ENCODE measurements at places on chromosomes 16 and 17. TPM values are rescaled to one million over a fixed set of nuclear protein-coding genes. Genes with fewer than 3 reads are reported as not detected.

The NACA2 gene
- total RNA-seq: 0.60 TPM

The TMEM238L gene
- total RNA-seq: not detected

The SLC9A5 gene
- total RNA-seq: 5.1 TPM

The RNU2-1 gene
- total RNA-seq: 6,685 TPM

The TERB1 gene
- not detected for total RNA-seq

The DBNDD1 gene
- total RNA-seq: 0.18 TPM

The CXCL16 gene
- 3.7 TPM for total RNA-seq

The SCARF1 gene
- total RNA-seq: 7.3 TPM

GRCh38 chr17:50198026-50198669 is 3.3 kb downstream of the COL1A1 start:
- H3K27ac ChIP-seq: no peak overlapping the region
- peaks cover 54% of the 10 kb centered on the region for H3K27me3 ChIP-seq
- peak; percentile 56 for DNase-seq

DNA sequence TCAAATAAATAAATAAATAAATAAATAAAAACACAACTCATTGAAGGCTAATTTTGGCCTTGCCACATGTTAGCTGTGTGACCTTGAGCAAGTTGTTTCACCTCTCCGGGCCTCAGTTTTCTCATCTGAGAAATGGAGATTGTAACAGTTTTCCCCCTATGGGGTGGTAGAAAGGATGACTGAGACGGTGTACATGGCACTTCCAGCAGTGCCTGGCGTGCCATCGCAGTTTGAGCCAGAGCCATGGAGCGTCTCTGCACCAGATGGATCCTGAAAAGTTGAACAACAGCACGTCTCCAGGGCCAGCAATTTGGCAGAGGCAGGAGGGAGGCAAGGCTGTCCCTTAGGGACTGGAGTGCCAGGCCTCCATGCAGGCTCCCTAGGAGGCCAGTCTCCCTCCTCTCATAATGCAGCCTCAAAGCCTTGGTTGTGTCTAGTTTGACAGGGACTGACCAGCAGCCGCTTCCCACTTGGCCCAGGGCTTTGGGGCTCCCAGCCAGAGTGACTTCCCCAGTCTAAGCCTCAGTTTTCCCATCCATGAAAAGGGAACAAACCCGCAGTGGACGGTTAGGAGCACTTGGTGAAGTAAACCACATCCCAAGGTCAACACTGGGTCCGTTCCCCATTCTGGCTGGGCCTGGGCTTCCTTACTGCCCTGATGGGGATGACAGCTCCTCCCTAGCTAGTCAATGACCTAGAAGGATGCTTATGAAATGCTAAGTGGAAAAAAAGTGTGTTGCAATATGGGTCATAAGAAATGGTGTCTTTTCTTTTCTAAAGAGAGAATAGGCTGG is 19.3 kb downstream of the SOCS1 start:
- H3K36me3 ChIP-seq: peaks cover 2% of the 10 kb centered on the region
- peaks cover 62% of the 10 kb centered on the region for H3K4me1 ChIP-seq
- no peak overlapping the region for H3K4me3 ChIP-seq
- H3K27me3 ChIP-seq: no peaks in the 10 kb centered on the region

DNA sequence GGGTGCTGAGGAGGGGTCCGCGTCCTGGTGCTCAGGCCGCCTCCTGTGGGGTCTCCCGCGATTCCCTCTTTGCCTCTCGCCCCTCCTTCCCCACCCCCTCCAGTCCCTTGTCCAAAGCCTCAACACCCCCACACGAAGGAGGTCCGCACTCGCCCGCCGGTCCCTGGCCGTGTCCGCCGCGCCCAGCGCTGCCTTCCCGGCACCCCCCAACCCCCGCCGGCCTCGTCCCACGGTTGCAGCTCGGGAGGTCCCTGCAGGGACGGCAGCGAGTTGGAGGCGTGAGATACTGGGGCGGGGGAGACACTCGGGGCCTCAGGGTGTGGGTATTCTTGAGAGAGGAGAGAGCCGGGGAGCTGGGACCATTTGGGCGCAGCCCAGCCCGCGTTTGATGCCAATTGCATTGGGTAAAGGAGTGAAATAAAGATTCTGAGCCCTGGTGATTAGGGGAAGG is 468 bp downstream of the FLYWCH2 start:
- H3K4me1 ChIP-seq: peaks cover 17% of the 10 kb centered on the region
- H3K4me3 ChIP-seq: peak overlapping the region; percentile 86
- H3K36me3 ChIP-seq: peaks cover 2% of the 10 kb centered on the region

GRCh38 chr17:4229627-4230541 is 33.9 kb downstream of the ANKFY1 start:
- no peak overlapping the region for H3K4me3 ChIP-seq
- H3K4me1 ChIP-seq: peaks cover 24% of the 10 kb centered on the region
- no peak overlapping the region for H3K27ac ChIP-seq
- no peaks in the 10 kb centered on the region for H3K27me3 ChIP-seq
- H3K36me3 ChIP-seq: peaks cover 27% of the 10 kb centered on the region

- H3K27ac ChIP-seq: no peak overlapping the region
- H3K36me3 ChIP-seq: no peaks in the 10 kb centered on the region
- H3K4me1 ChIP-seq: no peaks in the 10 kb centered on the region
- no peak for DNase-seq
Observed at GRCh38 chr17:79490530-79490929, 120.3 kb downstream of the RBFOX3 start.

- H3K27ac ChIP-seq: no peak overlapping the region
- no peaks in the 10 kb centered on the region for H3K27me3 ChIP-seq
- H3K4me1 ChIP-seq: peaks cover 20% of the 10 kb centered on the region
- H3K4me3 ChIP-seq: no peak overlapping the region
- DNase-seq: no peak
- peaks cover 2% of the 10 kb centered on the region for H3K36me3 ChIP-seq
Observed at GRCh38 chr16:24075931-24076716, 180.0 kb upstream of the CACNG3 start.

DNA sequence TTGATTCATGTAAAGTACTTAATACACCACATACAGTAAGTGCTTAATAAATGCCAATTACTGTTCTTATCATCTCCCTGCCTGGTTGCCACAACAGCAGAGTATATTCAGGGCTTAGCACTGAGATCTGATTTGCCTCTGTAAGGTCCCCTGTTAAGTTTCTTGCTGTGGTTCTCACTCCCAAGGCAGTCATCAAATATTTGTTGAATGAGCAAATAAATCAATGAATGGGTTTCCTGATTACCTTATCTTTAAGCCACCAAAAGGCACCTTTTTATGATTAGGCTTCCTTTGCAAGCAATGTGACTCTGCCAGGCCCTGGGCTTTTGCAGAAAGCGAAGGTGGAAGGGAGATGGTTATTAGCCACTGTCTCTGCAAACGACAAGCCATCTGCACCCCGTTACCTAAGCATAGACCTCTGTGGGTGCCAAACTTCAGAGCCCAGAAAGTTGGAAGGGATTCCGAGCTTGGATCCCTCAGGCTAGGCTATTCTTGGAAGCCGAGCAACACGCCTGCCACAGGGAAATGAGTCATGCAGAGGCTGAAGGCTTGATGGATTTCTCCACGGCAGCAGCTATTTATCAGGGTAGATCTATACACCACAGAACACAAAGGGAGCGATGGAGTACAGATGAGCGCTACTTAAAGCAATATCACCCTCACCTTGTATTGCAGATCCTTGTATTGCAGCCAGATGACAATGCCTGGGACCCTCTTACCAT is 102.0 kb downstream of the GRIN2A start:
- no peaks in the 10 kb centered on the region for H3K27me3 ChIP-seq
- H3K27ac ChIP-seq: no peak overlapping the region
- DNase-seq: no peak

DNA sequence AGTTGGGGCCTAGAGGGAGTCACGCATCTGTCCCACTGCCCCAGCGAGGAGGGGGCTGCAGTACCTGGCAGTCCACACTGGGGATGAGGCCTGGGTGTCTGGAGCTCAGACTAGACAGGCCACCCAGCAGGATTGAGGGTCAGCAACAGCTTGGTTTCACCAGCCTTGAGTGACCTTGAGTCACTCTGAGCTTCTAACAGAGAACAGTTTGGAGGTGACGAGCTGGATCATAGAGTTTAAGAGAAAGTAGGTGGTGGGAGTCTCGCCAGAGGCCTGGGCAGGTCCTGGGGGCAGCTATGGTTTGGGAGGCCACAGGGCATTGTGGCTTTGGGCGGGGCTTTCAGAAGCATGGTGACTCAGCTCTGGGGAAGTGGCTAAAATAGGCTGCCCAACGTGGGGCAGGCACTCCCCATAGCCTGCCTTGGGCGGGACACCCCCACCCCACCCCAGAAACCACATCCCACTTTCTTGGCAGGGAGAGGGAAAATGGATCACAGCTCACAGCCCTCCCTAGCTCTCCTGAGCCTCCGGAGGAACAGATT is 20.5 kb downstream of the CDC42EP4 start:
- no peak for DNase-seq
- no peak overlapping the region for H3K27ac ChIP-seq
- no peak overlapping the region for H3K4me3 ChIP-seq
- H3K36me3 ChIP-seq: no peaks in the 10 kb centered on the region
- H3K4me1 ChIP-seq: peaks cover 16% of the 10 kb centered on the region
- H3K27me3 ChIP-seq: no peaks in the 10 kb centered on the region

- no peak overlapping the region for H3K4me3 ChIP-seq
- H3K4me1 ChIP-seq: no peaks in the 10 kb centered on the region
- no peaks in the 10 kb centered on the region for H3K36me3 ChIP-seq
- no peaks in the 10 kb centered on the region for H3K27me3 ChIP-seq
- H3K27ac ChIP-seq: no peak overlapping the region
- no peak for DNase-seq
Observed at GRCh38 chr17:33038740-33039139, 47.1 kb downstream of the SPACA3 start.

DNA sequence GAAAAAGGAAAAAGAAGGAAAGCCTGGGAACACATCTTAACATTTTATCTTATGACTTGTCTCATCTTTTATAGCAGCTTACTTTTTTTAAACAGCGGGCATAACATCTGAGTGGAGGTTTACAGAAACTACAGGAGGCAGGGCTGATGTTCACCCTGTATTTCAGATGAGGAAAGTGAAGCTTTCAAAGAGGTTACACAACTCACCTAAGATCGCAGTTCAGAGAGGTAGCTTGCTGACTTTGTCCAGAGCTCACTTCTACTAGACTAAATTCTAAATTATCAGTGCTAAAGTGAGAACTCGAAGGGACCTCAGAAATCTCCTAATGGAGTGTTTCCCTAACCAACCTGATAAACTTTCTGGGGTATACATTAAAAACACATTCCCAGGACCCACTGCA is 3.7 kb downstream of the MBTD1 start:
- H3K27me3 ChIP-seq: no peaks in the 10 kb centered on the region
- H3K4me3 ChIP-seq: no peak overlapping the region
- H3K4me1 ChIP-seq: peaks cover 61% of the 10 kb centered on the region
- no peak for DNase-seq
- peaks cover 23% of the 10 kb centered on the region for H3K36me3 ChIP-seq

GRCh38 chr16:27290562-27290961 is 22.0 kb upstream of the NSMCE1 start:
- peaks cover 6% of the 10 kb centered on the region for H3K36me3 ChIP-seq
- no peak overlapping the region for H3K4me3 ChIP-seq
- peak overlapping the region; percentile 30 for H3K27ac ChIP-seq
- H3K4me1 ChIP-seq: peaks cover 40% of the 10 kb centered on the region

- H3K27me3 ChIP-seq: peaks cover 9% of the 10 kb centered on the region
- H3K4me3 ChIP-seq: peak overlapping the region; percentile 34
- peaks cover 3% of the 10 kb centered on the region for H3K36me3 ChIP-seq
Observed at GRCh38 chr17:68085771-68086381, 50.3 kb downstream of the KPNA2 start.

DNA sequence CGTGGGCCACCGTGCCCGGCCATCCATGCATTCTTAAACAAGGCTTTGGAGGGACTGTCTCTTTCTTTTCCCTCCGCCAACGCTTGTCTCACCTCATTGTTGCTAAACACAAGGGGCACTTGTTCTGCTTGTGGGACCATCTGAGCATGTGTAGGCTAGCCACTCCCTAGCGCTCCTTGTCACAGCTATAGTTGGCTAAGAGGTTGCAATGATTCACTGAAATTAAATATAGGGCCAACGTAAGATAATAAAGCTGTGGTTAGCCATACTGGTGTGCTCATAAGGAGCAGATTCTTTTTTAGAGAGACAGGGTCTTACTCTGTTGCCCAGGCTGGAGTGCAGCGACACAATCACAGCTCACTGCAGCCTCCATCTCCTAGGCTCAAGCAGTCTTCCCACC is 41.2 kb downstream of the KIAA0513 start:
- no peaks in the 10 kb centered on the region for H3K27me3 ChIP-seq
- no peak for DNase-seq
- peaks cover 5% of the 10 kb centered on the region for H3K36me3 ChIP-seq
- no peak overlapping the region for H3K4me3 ChIP-seq

DNA sequence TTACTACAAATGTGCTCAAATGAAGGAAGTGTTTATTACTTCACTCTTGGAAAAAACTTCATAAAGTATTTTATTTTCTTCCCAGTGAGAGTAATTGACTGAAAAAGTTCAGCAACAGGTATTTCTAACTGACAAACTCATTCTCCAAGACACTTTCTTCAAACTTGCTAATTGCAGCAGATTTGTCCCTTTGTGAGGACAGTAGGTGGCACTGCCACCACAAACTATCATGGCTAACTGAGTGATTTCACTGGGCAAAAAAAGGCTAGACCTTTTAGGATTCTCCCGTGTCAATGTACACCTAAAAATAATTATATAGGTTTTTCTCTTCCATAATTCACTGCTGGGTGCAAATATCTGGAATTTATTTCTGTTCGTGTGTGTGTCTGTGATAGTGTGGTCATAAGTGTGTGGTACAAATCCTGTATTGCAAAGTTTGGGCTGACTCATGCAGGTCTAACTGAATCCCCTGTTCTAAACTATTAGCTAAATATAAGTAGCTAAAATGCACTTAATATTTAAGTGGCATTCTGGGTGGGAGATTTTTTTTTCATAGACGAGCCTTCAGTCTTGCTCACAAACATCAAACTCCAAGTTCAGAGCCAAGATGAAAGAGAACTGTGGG is 3.9 kb downstream of the HS3ST3A1 start:
- peaks cover 47% of the 10 kb centered on the region for H3K27me3 ChIP-seq
- H3K4me3 ChIP-seq: no peak overlapping the region
- no peak overlapping the region for H3K27ac ChIP-seq
- no peaks in the 10 kb centered on the region for H3K36me3 ChIP-seq
- H3K4me1 ChIP-seq: peaks cover 15% of the 10 kb centered on the region
- peak; percentile 24 for DNase-seq

GRCh38 chr17:67074781-67075180 is 30.4 kb downstream of the CACNG1 start:
- DNase-seq: no peak
- no peak overlapping the region for H3K4me3 ChIP-seq
- no peak overlapping the region for H3K27ac ChIP-seq
- H3K36me3 ChIP-seq: peaks cover 18% of the 10 kb centered on the region

- no peaks in the 10 kb centered on the region for H3K27me3 ChIP-seq
- H3K27ac ChIP-seq: peak within 1 kb of the TSS; percentile 94
- H3K4me1 ChIP-seq: peaks cover 52% of the 10 kb centered on the region
Observed at GRCh38 chr17:67366193-67367157, at the start of gene PSMD12. Gene PSMD12 (minus strand): TSS chr17:67366577. CDS start chr17:67366519, 58 bp downstream.

DNA sequence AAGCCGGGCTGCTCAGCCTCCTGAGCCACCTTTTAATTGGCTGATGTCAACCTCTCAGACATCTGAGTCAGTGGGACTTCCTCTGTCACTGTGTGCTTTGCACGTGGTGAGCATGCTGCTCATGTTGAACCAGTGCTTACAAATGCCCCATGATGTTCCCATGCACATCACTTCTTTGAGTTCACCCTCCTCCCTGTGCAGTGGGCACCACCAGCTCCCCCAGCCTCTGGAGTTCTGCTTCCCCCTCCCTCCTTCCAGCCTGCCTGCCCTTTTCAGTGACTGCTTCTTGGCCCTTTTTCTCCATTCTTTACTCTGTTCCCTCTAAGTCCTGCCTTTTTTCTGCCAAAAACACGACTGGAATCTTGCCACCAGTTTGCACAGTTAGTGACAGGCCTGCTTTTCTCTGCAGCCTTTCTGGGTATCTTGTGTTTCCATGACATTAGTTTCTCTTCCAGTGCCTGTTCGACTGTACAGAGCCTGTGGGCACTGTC is 41.6 kb downstream of the USP10 start:
- no peak overlapping the region for H3K4me3 ChIP-seq
- peaks cover 60% of the 10 kb centered on the region for H3K4me1 ChIP-seq
- peak overlapping the region; percentile 72 for H3K27ac ChIP-seq
- H3K27me3 ChIP-seq: no peaks in the 10 kb centered on the region
